Fibroblast of skin of abdomen (primary cell): ENCODE measurements at places on chromosomes 4 and X.

DNA sequence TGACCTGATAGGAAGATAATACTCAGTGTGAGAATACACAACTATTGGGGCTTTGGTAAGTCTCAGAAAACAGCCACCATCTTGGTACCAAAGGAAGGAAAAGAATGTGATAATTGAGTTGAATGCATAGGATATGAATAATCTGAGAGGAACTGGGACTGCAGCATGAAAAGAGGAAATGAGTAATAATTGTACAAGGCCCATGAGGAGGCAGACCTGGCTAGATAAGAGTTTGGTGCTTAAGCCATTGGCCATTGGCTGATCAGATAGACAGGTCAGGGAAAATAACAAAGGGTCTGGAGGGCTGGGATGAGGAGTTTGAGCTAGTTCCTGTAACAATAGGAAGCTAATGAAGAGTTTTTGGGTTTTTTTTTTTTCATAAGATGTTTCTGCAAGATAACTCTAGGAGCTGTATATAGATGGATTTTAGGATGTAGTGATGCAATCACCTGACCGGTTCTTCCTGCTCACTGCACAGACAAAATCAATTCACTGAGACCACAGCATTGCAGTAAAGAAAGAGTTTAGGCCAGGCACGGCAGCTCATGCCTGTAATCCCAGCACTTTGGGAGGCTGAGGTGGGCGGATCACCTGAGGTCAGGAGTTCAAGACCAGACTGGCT, 5.3 kb upstream of the TRMT2B start:
- peak; percentile 54 for DNase-seq

DNA sequence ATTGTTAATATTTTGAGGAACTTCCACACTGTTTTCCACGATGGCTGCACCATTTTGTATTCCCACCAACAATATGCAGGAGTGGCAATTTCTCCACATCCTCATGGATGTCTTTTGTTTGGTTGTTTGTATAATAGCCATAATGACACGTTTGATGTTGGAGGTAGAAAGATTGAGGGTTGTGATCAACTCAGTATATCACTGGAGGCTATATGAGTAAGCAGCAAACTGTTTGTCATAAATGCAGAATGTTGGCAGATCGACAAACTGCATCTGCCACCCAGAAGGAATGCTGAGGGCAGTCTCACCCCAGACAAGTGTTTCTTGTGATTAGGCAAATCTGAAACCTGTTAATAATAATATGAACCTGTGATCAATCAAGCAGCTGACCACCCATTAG, 243.9 kb upstream of the WDFY3 start:
- peak; percentile 1 for DNase-seq

DNA sequence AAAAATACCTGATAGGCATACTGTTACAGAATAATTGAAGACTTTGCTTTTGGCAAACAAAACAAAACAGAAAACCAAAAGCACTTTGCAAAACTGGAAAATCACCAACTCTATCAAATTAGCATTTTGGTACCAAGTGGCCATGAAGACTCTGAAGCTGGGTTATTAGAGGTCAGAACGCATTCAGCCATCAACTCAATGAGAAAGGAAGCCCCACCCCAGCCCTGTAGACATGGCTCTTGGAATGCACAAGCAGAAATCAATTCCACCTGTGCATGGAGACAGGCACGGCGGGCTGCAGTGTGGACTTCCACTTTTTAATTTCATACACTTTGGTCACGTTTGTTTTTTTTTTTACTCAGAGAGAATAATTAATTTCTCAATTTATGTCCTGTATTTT, 93.6 kb upstream of the DHX15 start:
- DNase-seq = no peak

DNA sequence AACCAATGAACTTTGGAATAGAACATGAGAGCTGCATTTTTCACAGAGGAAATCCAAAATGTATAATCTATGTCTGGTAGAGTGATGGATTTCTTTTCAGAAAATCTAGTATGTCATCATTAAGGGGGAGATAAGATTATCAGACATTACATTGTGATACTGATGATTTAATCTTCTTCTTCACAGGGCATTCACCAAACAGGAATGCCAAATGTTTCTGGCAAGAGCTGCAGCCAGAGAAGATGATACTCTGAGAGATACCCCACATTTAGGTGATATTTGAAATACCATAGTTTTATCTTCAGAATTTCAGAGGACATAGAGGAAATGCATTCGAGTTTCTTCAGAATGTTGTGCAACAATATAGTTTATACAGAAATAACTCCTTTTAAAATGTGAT, 1523.7 kb upstream of the ADGRL3 start:
- DNase-seq = no peak

DNA sequence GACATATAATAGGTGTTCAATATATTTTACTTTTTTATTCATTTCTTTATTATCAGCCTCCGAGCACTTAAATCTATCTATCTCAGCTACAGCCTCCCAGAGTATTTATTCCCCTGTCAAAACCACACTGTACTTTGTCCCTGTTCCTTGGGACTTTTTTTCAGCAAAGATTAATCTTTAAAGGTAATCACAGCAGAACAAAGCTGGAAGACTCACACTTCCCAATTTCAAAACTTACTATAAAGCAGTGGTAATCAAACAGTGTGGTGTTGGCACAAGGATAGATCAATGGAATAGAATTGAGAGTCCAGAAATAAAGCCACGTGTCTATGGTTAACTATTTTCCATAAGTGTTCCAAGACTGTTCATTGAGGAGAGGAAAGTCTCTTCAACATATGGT, 59.7 kb downstream of the KLHL13 start:
- no peak for DNase-seq

DNA sequence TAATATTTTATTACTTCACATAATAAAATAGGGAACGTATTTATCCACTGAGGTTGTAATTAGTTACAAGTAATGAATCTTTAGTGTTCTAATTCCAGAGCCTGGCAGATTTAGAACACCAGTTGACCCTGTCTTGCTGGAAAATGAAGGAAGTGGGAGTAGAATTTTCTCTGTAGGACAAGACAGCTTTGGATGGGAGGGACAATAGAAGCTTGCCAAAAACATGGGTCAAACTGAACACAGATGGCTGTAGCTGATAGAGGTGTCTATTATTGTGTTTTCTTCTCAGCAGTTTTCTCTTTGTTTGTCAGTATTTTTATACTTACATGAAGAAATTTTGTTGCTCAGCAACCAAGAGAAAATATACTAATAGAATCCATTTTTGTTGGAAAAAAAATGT, 20.2 kb downstream of the FAT4 start:
- DNase-seq = no peak

- no peak for DNase-seq
Measured at GRCh38 chr4:40577588-40578253, 51.9 kb downstream of the RBM47 start.

DNA sequence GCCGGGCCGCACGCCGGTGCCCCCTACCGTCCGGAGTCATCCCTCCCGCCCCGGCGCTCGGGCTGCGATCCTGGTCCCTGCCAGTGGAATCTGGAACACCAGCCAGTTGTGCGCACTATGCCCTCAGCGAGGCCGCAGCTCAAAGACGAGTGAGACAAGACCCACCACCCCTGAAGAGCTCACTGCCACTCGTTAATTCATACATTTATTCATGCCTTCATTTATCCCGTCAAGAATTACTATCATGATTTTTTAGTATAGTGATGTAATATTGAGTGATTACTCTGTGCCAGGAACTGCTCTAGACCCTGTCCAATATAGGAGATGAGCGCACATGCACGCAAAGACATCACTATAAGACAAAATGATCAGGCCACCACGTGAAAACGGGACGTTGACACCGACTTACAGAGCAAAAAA, 247 bp upstream of the PPA2 start:
- DNase-seq = peak; percentile 84
